ENCODE measurements at places on chromosomes 1 and 21.
A peak's percentile ranks its signal among the peaks of the same experiment; 100 is the strongest.

DNA sequence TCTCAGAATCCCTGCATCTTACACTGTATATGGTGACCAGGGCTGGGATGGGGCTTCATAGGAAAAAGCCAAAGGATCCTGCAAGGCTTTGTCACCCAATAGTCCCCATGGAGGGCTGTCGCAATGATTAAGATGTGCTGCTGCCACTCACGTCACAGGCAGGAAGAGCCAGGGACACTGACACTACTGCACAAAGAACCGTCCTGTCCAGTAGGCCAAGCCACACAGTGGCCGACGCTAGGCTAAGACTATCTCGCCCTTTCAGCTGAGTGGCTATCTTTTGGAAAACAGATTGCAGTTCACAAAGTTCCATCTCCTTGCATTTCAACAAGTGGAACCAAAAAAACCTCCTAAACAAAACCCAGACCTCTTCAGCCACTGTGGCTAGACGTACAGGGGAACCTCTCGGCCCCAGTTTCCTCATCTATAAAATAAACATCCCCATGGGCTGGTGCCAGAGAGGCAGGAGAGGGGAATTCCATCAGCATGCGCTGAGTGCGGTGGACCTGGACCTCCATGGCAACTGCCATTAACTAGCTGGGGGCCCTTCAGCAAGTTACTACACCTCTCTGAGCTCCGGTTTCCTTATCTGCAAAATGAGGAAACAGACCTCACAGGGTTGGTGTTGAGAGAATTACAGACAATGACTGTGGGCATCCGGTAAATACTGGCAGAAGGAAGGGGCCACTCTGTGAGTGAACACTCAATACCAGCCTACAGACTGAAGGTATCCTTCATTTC, 8.7 kb downstream of the CAPZB start:
- DNase-seq: no peak

GRCh38 chr1:157429601-157430240, 122.6 kb downstream of the FCRL5 start:
- no peak for DNase-seq

- DNase-seq: no peak
These were observed 45.0 kb upstream of the C1orf53 start for GRCh38 chr1:197857477-197857876.

DNA sequence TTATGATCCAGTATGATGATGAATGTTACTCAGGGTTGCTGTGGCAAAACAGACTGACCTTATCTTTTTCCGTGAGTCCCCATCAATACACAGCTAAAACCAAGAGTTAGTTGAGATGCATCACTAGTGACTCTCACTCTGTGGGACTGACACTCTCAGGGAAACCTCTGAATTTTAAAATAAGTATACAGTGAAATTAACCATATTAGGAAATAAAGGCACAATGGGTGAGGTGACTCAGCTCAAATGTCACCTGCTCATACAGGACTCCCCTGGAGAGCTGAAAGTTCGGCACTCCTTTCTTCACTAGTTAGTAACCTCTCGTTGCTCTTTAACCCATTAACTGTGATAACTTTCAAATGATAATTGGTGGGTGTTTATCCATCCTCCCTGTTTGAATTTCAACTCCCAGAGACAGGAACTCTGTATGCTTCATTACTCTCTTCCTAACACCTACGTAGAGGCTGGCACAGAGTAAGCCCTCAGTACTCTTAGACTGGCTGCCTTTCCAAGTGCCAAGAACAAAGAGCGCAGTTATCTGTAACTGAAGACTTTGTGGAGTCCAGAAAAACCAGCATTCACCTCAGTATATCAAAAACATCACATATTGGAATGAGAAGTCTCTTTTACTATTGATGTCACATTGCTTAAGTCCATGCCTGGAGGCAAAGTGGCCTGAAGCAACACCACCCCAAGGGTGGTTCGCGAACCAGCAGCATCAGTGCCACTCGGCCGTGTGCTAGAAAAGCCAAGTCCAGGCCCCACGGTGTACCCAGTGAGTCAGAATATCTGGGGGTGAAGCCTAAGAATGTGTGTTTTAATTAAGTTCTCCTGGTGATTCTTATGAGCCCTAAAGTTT, 91.1 kb downstream of the NIBAN1 start:
- DNase-seq: no peak

DNA sequence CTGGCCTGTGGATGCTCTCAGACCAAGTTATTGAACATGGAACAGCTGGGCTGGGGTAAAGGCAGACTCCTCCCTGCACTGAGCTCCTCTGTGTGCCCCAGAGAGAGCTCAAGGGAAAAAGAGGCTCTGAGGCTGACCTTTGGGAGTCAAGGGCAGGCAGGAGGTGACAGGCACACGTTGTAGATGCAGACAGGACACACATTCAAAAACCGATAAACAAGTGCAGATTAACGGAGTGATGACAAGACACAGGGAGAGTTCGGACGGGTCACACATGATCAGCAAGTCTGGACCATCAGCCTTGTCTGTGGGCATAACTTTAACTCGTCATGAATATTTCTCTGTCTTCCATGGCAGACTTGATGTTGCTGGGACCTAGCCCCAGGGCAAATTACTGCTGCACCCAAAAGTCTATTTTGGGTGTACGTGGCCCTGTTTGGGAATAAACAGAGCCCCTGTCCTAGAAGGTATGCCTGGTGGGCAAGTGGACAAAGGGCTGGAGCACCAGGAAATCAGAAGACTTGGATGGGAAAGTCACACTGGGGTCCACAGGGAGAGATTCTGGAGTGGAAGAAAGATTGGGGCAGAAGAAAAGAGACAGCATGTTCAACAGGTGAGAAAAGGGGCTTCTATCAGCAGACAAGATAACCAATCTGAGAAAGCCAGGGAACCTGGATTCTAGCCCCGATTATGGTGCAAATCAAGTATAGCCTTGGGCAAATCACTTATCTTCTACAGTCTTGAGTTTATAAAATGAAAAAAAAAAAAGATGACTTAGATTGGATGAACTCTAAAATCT, 74.9 kb downstream of the PLXNA2 start:
- DNase-seq: no peak

DNA sequence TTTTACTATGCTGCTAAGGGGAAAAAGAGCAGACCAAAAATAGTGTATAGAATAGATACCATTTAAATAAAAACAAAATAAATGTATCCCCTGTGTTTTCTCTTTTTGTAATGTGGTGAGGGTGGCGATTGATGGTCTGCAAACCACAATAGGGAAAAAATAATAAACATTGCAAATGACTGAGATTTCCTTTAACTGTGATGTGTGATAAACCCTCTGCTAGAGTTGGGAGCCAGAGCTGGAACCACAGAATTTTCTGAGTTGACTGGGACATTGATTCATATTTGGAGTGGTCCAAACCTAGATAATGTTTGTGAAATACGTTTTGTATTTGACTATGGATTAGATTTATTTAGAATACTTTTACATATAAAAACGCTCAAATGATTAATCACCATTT, 70.6 kb upstream of the PTGFR start:
- DNase-seq: no peak

GRCh38 chr1:98949621-98950020, 55.0 kb downstream of the PLPPR5 start:
- no peak for DNase-seq

GRCh38 chr1:116933606-116934515, 24.1 kb downstream of the PTGFRN start:
- no peak for DNase-seq

- DNase-seq: no peak
These were observed 1.7 kb downstream of the TMCC2 start for GRCh38 chr1:205229399-205229871.

DNA sequence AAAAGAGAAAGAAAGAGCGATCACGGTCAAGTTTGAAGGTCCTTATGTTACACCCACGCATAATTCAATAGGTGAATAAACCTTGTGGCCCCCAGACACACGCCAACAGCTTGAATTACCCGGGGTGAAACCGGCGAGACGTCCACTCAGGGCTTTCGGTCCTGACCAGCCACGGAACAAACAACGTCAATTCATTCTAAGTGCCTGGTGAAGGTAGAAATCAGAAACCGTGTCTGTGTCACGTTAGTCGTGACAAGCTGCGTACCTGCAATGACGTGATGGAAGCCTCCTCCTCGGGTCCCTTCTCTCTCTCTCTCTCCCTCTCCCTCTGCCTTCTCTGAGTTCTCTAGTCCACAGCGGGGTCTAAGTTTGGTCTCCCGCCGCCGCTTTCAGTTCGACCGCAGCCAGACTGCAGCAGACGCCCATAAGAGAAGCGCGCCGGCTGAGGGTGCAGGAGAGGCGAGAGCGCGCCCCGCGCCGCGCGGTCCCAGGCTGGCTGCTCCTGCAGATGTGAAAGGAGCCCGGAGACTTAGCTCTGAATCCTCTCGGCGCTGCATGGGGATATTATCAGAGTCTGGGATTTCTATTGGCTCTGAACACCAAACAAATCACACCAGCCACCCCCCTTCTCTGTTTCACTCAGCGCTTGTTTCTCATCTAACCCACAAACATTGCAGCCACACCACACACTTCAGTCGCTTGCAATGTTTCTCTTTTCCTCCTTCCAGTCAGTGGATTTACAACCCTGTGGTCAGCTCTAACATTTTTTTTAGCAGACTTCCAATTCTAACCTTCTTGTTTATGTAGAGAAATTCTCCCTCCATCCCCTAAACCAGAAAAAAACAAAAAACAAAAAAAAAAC, at the start of gene GREM2:
GREM2 (minus strand) TSS at position 537 of the 862 bp plus-strand sequence. CDS start 118,680 bp downstream, outside the sequence.
- no peak for DNase-seq

DNA sequence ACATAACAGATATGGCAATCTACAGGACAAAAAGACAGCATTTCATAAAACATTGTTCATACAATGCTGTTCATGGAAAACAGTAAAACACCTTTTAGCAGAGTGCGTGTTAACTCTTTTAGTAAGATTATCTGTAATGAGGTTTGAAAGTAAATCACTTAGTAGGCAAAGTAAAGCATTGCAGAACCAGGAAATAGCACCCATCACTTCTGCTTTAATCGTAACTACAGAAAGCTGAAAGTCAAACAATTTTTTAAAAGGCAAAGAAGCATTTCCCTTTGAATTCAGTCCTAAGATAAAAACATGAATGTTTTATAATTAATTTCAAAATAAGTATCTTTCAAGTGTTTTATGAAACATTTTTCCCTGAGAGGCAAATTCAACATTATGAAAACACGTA, 63.3 kb upstream of the RNF11 start:
- no peak for DNase-seq

- no peak for DNase-seq
These were observed 96.5 kb upstream of the SPATA6 start for GRCh38 chr1:48568501-48568900.

DNA sequence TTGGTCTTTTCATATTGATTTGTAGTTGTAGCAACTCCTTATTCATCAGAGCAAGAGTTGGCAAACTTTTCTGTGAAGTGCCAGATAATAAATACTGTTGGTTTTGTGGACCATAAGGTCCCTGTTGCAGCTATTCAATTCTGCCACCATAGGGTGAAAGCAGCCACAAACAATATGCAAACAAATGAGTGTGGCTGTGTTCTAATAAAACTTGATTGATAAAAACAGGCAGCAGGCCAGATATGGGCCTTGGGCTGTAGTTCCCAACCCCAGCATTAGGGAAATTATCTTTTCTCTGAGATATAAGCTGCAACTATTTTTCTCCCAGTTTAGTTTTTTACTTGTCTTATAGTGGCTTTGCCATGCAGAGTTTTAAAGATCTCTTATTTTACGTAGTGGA, 469.2 kb downstream of the SMYD3 start:
- no peak for DNase-seq

DNA sequence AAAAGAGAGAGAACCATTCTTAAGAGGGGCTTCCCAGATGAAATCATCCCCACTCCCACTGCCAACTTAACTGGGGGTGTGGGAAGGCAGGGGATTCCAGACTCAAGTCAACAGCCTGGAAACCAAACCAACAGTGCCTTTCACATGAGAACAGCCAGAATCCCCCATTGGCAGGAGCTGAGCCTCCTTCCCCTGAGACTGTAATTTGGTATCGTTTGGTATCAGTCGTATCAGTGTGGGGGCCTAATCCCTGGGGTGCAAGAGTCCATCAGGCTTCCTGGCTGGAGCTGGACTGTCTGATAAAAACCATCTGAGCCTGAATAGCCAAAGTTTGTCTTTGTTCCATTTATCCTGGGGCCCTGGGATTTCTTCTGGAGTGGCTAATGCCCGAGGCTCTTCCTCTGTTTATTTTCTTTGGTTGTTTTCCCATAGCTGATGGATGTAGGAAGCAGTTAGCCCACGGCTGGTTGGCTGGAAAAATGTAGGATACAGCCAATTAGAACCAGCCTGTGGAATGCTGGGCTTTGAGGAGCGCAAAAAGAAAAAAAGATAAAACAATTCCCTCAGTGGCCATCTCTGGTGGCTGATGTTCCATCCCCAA, 84.6 kb downstream of the LAMC2 start:
- no peak for DNase-seq

- peak; percentile 31 for DNase-seq
These were observed 5.4 kb upstream of the LAMC2 start for GRCh38 chr1:183180634-183181056.

GRCh38 chr21:39675993-39676661, 63.4 kb downstream of the B3GALT5 start:
- DNase-seq: no peak

GRCh38 chr1:112063781-112064728, 74.6 kb upstream of the KCND3 start:
- DNase-seq: no peak

DNA sequence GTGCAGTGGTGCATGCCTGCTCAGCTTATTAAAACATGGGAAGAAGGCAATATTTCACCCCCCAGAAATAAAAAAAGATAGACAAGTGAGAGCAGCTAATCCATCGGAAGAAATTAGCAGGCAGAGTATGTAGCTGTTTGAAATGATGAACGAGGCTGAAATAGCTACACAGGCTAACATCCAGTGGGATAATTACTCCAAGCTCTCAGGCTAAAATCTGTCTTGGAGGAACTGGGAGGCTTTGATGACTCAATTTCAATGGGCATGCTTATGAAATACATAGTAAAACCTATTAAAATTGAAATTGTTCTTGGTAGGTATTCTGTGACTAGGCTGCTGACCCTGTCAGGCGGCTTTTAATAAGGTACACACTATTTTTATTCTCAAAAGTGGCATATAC, 84.1 kb upstream of the RRP15 start:
- no peak for DNase-seq

DNA sequence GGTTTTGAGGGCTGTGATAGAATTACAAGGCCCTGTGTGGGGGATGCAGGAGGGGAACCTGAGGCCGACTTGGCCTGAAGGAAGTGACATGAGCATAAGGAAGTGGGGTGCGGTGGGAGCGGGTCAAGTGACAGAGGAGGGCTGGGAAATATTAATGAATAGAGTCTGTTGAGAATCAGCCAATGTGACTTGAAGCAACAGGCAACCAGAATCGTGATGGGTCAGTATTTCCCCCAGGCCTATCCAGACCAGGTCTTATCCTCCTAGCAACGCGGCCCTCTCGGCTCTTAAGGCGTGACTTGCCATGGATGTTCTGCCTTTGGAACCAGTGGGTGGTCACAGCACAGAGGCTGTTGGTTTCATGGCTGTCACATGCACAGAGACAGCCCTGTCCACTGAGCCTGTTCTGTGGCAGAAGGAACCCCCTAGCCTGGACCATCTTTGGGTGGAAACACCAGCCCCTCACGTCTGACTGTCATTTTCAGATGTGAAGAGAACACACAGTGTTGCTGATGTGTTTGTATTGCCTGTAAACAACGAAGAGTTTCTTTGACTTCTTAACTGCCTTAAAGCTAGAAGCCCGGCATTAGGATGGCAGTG, 468.8 kb downstream of the CAMTA1 start:
- DNase-seq: no peak

Measured in SW 1271 (cell line).